NCI-H748 treated with DMSO at 0.1 percent for 48 hours (cell line): ENCODE measurements at places on chromosomes 5 and 9.

- DNase-seq, result no peak
These were observed 60.3 kb upstream of the PTGER4 start for GRCh38 chr5:40619421-40619820.

DNA sequence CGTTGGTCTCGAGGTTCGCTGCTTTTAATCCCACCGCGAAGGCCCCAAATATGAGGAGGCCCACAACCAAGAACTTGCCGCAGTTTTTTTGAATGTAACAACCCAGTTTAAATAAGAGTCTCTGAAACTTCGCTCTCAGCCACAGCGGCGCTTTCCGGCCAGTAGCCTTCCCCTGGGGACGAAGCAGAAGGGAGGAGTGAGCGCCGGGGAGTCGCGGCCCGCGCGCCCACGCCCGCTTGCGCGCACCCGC lies 10.4 kb downstream of the PTCH1 start:
- no peak for DNase-seq

DNA sequence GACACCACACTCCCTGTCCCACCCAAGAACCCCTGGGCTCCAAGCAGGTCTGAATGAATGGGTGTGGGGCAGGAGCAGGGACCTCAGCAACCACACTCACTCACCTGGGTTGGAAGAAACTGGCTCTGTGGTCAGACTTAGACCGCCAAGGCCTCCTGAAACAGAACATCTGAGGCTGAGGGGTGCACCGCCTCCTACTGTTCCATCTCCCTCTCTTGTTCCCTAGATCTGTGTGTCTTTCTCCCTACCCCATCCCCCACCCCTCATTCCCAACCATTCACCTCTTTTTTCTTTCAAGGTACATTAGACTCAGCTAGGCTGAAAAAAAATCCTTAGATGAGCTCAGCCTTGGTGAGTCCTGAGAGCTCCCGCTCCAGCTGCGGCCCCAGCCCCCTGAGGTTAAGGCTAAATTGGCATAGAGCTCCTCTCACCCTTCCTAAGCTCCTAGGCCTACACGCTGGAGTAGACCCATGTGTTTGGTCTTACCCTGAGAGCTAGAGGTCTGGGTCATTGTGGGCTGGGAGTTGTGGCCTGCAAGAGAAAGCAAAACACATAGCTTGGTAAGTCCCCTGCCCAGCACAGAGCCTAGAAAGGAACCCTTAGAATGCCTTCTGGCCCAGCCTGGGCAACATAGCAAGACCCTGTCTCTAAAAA lies 4.8 kb downstream of the ECSCR start:
- DNase-seq, result no peak

DNA sequence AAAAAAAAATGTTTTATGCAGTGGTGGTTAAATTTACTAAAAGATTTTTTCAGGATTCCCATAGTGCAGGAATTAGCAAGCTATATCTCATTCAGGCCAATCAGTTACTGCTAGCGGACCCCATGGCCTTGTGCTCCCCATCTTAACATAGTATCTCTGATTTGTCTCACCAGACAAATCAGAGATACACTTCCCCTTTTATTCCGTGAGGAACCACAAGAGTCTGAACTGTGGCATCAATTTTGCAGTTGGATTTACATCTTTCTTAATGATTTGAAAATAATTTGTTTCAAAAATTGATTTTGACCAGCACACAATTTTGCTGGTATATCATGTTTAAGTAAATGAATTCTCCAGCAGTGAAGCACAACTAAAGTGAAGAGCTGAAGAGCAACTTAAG lies 17.9 kb downstream of the ITGA1 start:
- no peak for DNase-seq

DNA sequence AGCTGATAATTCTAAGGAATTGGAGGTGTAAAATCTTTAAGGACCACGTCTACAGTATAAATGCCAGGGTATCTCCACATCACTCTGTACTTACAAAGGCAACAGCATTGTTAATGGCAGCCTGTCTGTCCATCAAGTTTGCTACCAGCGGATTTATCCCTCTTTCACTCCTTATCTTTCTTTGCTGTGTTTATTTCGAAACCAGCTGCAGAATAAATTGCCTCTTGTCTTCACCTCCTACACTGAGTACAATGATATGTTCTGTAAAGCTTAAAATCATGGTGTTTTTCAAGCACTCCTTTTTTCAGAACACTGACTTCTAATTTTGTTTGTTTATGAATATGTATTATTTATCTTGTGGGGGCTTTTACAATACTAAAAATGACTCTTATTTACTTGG lies 1088.1 kb downstream of the NR2F1-AS1 start:
- no peak for DNase-seq

DNA sequence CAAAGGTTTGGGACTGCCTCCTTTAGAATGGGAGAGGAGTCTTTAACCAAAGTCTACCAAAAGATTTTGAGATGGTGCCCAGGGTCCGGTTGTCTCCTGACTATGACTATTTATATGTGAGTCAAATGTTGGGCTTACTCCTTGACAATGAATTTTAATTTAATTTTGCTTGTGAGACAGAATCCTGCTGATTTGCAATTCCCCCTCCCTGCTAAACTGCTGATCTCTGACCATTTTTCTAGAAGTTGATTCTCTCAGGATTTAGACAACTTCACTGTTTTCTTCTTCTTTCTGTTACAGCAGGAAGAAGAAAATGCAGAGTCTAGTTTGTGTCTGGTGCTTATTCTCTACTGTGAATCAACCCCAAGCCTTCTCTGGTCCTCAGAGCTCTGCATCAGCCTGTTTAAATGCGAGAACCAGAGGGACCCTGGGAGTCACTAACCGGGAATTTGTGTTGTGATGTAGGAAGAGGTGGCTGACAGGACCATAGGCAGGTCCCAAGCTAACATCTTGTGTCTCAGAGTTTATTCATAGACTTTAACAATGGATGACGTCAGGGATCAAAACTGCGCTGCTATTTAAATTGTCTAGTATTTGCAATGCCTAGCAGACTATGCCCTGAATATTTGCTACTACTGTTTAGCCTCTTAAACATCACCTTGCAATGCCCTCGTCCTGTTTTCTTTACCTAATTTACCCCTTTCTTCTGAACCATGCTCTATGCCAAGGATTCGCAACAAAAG lies 124.0 kb upstream of the TAF11L2 start:
- no peak for DNase-seq

- DNase-seq, result no peak
These were observed 32.2 kb upstream of the PAM start for GRCh38 chr5:102722931-102723330.

- no peak for DNase-seq
These were observed 4.5 kb downstream of the PIP5K1B start for GRCh38 chr9:68709291-68710110.

- DNase-seq, result no peak
These were observed 87.0 kb downstream of the LNPEP start for GRCh38 chr5:97022898-97023297.

- DNase-seq, result no peak
These were observed 61.2 kb upstream of the GABRP start for GRCh38 chr5:170722316-170722715.

DNA sequence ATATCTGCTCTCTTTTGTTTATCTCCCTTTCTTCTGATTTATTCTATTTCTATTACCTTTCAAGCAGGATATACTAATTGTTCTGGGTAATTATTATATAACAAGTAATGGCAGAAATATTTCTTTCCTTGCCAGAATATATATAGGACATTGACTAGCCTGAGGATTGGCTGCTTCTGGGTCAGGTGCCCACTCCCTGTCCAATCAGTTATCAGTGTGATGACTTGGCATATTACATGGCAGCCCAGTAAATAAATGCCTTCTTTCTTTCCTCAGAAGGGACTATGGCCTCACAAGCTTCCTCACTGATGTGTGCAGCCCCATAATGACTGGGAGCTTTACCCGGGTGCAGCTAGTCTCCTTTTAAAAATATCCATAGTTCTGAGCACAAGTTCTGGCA lies 301.1 kb downstream of the EFNA5 start:
- DNase-seq, result no peak

DNA sequence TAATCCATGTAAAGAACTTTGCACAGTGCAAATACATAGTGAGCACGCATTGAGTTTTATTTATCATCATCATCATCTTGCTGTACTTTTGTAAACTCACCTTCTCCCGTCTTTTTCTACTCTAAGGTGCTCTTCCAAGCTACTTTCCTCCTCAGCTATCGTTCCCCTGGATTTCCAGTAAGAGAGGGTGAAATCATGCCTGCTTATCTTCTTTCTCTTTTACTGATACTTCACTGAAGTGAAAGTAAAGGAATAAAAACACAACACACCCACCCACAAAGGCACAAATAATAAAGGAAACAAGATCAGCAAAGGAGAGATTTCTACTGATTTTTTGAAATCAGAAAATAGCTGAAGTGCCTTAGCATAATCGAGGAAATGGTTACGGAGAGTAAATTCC lies 509.9 kb downstream of the RAB3C start:
- no peak for DNase-seq

- DNase-seq, result no peak
These were observed 8.4 kb downstream of the SLC36A3 start for GRCh38 chr5:151295138-151295537.

DNA sequence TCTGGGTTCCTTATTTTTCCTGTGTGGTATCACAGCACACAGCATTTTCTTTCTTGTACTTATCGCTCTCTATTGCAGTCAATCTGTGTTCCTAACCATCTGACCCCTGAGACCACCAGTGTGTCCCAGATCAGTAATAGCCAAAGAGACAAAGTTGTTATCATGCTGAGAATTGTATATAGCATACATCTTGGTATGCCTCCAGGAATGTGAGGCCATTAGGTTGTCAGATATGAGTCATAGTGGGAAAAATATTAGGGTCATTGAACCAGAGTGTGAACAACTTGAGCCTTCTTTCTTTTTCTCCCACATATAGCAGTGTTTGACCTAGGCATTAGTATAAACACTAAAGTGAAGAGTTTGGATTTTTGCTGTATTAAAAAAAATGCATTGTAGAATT lies 106.3 kb downstream of the NDUFAF2 start:
- no peak for DNase-seq

DNA sequence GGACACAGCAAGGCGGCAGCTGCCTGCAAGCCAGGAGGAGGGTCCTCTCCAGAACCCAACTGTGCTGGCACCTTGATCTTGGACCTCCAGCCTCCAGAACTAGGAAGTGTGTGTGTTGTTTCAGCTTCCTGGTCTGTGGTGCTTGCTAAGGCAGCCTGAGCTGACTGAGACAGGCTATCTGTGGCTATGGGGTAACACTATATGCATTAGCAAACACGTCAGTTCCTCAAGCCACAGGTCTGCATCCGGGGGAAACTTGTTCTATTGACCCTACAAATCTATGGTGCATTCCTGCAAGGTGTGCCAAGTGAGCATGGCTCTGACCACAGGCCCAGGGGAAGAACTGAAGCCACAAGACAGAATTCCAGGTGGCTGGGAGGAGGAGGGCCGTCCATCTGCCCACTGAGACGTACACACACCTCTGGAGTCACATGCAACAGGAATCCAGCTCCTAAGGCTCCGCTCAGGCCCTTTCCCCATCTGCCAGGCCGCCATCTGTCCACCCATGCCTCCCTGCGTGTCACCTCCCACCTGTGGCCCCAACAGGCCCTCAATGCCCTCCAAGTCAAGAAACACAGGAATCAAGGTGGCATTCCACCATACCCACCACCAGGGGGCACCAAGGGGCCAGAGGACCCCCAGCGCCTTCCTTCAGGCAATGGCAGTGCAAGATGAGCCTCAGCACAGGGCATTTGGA lies 174.9 kb downstream of the ROR2 start:
- DNase-seq, result peak; percentile 49

DNA sequence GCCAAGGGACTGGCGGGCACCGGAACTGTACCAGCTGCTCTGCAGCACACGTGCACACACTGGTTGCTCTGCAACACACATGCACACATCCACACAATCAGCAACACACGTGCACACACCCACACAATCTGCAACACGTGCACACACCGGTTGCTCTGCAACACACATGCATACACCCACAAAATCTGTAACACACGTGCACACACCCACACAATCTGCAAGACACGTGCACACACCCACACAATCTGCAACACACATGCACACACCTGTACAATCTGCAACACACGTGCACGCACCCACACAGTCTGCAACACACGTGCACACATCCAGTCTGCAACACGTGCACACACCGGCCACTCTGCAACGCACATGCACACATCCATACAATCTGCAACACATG lies 17.9 kb downstream of the PLEKHG4B start:
- DNase-seq, result no peak

DNA sequence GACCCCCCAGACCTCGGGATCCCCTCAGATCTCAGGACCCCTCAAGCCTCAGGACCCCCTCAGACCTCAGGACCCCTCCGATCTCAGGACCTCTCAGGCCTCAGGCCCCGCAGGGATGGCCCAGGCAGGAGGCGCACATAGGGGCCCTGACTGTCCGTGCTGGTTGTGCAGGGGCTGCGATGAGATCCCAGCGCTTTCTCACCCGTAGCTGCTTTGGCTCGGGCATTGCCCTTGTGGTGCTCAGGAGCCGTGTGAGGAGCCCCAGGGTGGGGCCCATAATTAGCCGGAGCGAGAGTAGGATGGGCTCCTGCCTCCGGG lies 680 bp upstream of the LPCAT1 start:
- DNase-seq, result no peak

- no peak for DNase-seq
These were observed 45.8 kb downstream of the SRFBP1 start for GRCh38 chr5:122007546-122007945.

- DNase-seq, result no peak
These were observed 39.3 kb upstream of the TLX3 start for GRCh38 chr5:171269717-171270116.

DNA sequence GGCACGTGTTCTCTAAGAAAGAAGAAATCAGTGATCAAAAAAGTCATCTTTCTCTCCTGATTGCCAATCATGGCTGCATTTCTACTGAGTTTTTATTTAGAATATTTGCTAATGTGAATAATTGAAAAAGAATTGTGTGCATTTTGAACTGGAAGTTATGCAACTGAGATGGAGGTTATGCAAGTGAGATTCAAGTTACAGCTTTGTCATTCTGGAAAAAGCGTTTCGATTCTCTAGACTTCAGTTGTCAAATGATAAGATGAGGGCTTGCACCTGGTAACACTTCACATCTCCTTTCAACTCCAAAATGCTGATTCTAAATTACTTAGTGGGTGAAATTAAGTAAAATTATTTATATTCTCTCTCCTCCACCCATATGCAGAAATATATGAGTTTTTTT lies 36.4 kb downstream of the C6 start:
- no peak for DNase-seq

DNA sequence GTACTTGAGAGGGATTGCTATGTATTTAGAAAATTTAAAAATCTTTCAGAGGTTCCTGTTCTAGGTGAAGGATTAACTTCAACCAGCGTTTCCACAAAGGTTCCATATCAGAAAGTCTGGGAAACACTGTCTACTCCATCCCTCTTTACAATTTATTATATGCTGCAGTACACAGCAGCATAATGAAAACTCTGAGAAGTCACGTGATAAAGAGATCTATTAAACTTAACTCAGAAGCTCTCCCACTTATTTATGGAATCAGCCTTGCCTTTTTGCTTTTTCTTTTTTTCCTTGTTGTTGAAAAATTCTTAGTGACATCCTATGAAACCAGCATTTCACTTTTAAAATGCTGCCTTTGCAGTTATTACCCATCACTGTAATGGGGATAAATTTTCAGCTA lies 186.2 kb downstream of the ACER2 start:
- no peak for DNase-seq
